ENCODE measurements at places on chromosomes 12 and 14. TPM values are rescaled to one million over a fixed set of nuclear protein-coding genes. Genes with fewer than 3 reads are reported as not detected.

- peak; percentile 90 for DNase-seq
These were observed 129.1 kb downstream of the GPR135 start for GRCh38 chr14:59336098-59336497.

- DNase-seq: no peak
These were observed 18.4 kb upstream of the CFL2 start for GRCh38 chr14:34732802-34733201.

- DNase-seq: no peak
These were observed 1.6 kb downstream of the ALDH2 start for GRCh38 chr12:111768159-111768895.

DNA sequence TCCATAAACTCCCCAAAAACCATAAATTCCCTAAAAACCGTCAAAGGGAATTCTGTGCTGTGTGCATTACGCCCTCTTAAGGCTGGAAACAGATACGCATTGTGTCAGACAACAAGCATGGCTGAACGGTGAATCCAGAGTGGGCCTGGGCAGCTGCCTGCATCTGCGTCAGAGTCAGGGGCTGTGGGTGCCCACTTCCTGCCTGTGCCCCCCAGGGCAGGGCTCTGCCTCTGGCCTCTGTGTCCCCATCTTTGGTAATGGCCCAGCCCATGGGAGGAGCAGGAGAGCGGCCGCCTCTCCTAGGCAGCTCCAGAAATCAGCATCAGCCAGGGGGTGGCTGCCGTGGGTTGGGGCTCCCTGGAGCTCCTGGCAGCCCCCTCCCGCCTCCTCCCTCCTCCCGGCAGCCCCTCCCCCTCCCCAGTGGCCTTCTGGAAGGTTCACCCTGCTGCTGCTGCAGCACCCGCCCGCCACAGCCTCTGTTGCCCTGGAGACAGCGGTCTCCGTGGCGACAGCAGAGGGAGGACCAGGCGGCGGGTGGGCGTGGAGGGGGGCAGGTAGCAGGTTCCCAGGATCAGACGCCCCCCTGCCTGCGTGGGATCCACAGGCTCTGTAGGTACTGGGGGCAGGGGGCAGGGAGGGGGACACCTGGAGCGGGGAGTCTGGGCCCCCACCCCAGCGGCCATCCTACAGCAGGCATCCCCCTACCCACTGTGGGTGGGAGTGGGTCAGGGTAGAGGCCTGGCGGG, 5.9 kb downstream of the MMP17 start:
- no peak for DNase-seq

- no peak for DNase-seq
These were observed 128.9 kb downstream of the DAAM1 start for GRCh38 chr14:59317346-59317745.

- no peak for DNase-seq
These were observed 25.0 kb upstream of the NR1H4 start for GRCh38 chr12:100448656-100449055.

- no peak for DNase-seq
These were observed 751.0 kb upstream of the TMEM132C start for GRCh38 chr12:127515941-127516340.

DNA sequence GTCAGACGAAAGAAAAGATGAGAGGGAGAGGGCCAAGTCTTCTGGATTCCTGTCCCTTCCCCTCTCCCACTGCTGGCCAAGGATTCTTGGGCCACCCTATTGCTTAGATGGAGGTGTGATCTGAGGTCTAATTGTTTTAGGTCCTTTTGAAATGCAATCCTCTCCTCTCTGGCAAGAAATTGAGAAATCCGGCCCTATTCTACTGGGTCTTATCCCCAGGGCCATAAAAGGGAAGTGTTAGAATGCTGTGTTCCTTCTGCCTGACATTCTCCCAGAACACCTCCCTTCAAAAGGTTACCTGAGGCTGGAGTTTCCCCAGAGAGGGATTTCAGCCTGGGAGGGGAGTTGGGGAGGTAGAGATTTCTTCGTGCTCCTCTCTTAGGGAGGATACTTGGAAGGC, 4.4 kb downstream of the WNT5B start:
- no peak for DNase-seq

GRCh38 chr12:23909551-23909950, 39.9 kb downstream of the SOX5 start:
- DNase-seq: no peak

DNA sequence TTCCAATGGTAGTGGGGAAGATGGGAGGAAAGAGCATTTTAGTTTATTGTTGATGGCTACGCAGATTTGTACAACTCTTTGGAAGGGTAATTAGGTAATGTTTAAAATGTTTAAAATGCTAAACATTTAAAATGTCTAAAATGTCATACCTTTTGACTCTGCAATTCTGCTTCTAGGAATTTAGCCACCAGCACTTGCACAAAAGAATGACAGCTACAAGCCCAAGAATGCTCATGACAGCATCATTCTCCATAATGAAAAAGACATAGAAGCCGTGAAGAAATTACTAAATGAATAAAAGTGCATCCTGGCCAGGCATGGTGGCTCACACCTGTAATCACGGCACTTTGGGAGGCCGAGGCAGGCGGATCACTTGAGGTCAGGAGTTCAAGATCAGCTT, 19.9 kb upstream of the DYNC1H1 start:
- no peak for DNase-seq

DNA sequence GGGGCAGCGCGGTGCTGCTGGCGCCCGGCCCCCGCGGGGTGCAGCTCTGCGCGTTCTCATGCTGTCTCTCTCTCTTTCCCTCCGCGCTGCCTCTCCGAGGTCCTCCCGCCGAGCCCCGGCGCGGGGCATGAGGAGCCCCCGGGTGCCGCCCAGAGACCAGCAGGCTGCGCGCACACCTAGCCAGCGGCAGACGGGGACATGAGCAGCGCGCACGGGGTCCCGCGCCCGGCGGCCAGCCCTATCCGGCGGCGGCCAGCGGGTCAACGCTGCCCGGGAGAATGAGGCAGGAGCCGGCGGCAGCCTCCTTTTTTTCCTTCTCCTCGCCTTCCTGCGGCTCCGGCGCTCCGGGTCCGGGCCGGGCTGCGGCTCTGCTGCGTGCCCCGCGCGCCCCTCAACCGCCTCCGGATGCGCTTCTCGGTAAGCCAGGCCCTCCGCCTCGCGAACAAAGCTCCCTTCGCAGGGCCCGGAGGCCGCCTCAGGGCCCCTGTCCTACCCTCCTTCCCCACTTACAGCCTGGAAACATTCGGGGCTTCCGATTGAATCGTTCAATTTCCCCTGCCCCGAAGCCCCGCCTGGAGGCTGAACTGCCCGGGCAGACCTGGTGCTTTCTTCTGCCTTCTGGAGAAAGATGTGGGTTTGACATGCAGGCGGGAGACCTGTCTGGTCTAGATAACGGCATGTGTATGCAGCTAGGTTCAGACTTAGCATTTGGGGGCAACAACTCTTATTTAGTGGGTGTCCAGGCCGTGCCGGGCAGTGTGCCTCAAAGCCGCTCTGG, at the start of gene TUNAR:
TSS of gene TUNAR (plus strand) at position 72 of the 778 bp plus-strand sequence.
- DNase-seq: no peak

BIN2 gene
- not detected for total RNA-seq

ESPL1 gene
- total RNA-seq: 14.6 TPM

SLC38A4 gene
- total RNA-seq: under 0.01 TPM

DAAM1 gene
- 26.0 TPM for total RNA-seq

Data from pulmonary artery endothelial cell (primary cell).